PC-3 (cell line): ENCODE measurements at places on chromosomes 12 and 14.

GRCh38 chr12:66733321-66733720 lies 54.4 kb upstream of the GRIP1 start:
- DNase-seq = no peak

GRCh38 chr14:40983604-40984003 lies 623.1 kb upstream of the LRFN5 start:
- peak; percentile 63 for DNase-seq

DNA sequence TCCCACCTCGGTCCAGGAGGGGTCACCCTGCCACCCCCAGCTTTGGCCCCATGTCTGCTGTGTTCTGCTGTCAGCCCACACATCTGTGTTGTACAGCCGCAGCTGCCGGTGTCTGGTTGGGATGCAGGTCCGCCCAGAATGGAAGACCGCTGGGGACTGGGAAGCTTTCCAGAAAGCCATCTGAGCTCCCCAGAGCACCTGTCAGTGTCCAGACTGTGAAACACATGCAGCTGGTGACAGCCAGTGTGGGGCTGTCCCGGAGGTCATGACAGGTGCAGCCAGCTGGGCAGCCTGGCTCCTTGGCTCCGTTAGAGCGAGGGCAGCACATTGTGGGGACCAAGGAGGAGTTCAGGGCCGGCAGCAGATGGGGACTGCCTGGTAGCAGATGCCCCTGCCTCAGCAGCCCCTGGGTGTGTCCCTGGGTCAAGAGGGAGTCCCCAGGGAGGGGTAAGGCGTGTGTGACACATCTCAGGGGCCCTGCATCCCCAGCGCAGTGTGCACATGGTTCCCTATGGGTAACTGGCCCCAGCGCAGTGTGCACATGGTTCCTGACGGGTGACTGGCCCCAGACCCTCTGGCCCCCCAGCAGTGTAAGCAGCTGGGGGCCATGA lies 16.4 kb downstream of the CEP170B start:
- DNase-seq = no peak

DNA sequence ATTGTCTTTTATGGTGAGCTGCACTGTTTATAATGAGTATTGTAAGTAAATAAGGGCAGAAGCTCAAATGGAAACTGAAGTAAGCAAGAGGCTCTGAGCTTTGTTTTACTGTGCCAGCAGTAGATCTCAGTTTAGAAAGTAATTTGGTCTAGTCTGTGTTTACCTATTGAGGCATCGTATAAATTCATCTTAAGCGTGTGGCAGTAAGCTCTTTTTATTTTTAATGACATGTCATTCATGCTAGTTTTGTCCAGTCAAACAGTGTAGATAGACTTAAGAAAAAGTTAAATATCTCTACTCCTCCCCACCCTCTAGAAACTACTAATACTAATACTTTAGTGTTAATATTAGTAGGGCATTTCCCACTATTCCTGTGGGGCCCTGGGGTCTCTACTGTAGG lies 2.0 kb downstream of the ANO6 start:
- no peak for DNase-seq

DNA sequence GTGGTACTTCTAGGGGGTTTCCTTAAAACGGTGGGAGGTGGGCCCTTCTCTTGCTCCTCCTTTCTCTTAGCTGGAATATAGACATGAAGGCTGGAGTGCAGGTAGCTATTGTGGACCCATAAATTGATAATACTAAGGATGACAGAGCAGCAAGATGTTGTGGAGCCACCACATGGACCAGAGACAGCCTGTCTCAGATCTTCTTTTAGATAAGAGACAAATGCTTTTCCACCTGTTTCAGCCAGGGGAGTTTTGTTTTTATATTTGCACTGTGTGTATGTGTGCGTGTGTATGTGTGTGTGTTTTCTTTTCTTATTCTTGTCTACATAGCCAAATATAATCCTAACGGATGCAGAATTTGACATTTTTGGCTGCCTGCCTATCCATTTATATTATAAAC lies 62.9 kb upstream of the HIF1A start:
- no peak for DNase-seq

DNA sequence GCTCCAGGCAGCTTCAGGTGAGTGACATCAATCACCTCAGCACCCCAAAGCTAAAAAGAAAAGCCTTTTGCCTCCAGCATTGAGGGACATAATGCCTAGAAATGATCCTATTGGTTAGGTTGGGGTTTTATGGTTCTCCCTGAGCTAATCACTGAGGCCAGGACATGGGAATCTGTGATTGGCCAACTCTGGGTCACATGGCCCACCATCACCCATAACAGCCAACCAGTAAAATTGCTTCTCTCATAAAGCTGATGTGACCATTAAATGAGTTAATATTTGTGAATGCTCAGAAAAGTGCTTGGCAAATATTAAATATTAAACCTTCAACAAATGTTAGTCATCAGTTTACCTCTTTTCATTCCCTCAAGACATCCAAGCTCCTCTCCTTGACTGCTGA lies 60.2 kb downstream of the TBX3 start:
- no peak for DNase-seq

DNA sequence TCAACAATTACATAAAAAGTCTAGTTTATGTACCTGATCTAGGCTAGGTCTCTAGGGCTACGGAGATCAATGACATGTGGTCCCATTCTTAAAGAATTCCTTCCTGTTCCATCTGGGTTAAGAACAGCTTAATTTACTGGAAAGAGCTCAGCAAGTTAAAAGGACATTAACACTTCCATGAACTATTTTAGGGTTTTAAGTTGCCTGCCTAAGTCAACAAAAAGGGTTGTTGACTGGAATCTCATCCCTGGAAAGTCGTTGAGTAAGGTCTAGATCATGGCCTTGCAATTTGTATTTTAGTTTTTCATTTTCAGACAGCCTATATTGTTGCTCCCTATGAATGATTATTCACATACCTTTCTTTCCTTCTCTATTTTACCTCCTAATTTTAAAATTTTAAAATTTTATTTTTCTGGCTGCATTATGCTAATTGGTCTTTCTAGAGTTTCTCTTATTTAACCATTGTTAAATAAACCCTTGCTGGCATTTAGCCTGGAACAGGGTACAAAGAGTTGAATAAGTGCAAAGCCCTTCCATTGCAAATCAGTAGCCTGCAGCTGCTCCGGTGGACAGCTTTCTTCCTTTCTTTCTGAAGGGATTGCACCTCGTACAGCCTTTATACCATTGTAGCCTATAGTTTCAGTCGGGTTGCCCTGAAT lies 66.3 kb downstream of the VRK1 start:
- DNase-seq = no peak

GRCh38 chr12:31853977-31854376 lies 105.2 kb upstream of the RESF1 start:
- no peak for DNase-seq

DNA sequence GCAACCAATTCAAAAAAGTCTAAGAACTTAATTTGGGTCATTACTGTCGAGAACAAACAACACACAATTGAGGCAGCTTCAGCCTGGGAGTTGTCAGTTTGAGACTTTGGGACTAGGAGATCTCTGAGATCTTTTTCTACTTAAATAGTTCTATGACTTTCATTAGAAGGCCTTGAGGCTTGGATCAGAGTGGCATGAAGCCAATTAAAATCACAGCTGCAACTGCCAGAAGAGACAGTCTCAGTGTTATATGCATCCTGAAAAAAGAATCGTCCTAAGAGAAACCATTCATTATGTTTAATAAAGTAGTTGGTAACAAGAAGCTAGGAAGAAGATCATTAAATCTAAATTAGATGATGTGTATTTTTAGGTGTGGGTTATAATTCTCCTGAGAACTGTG lies 170.8 kb upstream of the RASSF8 start:
- no peak for DNase-seq

GRCh38 chr12:75560167-75560566 lies 48.8 kb upstream of the KRR1 start:
- DNase-seq = peak; percentile 63

GRCh38 chr14:90660865-90661570 lies 155.2 kb downstream of the TTC7B start:
- DNase-seq = no peak

DNA sequence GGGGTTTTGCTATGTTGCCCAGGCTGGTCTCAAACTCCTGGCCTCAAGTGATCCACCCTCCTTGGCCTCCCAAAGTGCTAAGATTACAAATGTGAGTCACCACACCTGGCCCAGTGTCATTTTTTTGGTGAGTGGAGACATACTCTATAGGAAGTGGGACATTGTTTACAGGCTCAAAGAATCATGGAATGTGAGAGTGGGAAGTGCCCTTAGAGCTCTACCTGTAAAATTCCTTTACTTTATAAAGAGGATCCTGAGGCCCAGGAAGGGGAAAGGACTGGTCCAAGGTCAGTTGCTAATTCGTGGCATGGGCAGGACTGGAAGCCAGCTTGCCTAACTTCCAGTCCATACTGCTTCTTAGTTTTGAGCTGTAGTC lies 8.7 kb upstream of the ADCK1 start:
- DNase-seq = peak; percentile 56

- DNase-seq = no peak
Measured at GRCh38 chr12:46043972-46044520, 53.7 kb upstream of the SCAF11 start.

DNA sequence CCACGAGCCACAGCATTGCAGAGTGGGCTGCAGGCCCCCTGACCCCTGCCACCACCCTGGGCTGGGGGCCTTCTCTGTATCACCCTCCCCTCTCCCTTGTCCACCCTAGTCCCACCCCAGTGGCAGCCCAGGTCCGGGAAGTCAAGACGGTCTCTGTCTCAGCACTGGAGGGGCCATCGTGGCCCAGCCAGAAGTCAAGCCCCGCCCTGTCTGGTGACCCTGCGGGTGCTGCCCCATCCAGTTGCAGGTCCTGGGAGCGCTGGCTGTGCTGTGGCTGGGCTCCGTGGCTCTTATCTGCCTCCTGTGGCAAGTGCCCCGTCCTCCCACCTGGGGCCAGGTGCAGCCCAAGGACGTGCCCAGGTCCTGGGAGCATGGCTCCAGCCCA lies 2.7 kb downstream of the PLD4 start:
- DNase-seq = no peak

- DNase-seq = no peak
Measured at GRCh38 chr14:78316052-78316451, 145.9 kb downstream of the NRXN3 start.

- no peak for DNase-seq
Measured at GRCh38 chr12:114287821-114288525, 118.0 kb downstream of the TBX5 start.

DNA sequence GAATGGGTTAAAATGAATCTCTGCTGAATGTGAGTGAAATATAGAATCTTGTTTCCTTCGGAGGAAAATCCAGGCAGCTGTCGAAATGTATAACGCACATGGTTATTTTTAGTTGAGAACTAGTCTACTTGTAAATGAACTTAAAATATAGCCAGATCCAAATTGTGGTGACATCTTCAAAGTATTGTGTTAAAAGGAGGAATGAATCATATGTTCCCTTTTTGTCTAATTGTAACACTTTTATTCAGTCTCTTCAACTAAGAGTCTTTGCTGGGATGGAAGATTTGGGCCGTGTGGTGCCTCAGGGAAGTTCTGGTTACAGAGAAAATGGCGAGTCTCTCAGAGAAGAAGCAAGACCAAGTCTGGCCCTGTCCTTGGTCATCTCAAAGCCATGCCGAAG lies 82.5 kb downstream of the SLC4A8 start:
- DNase-seq = no peak

- peak; percentile 75 for DNase-seq
Measured at GRCh38 chr12:25557830-25558436, 4.8 kb upstream of the LMNTD1 start.

DNA sequence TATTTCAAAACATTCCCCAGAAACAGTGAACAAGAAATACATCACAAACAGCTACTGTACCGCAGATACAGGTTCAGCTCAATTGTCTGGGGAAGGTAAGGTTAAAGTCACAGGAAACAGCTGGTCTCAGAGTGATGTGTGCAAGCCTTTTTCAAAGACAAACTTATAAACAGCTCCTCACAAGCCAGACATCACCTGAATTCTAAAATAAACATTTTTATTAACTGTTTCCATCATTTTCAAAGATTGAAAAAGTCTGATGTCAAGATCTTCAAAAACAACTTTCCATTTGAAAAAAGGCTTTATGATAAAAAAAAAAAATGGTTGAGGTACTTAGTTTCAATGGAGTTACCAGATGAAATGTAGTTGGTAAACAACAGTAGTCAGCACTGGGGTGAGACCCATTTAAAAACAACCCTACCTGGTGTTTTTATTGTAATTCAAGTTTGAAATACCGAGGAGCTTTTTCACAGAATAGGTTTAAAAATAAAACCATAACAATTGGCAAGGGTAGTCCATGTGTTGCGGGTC lies 4.0 kb downstream of the BTG1 start:
- DNase-seq = no peak

DNA sequence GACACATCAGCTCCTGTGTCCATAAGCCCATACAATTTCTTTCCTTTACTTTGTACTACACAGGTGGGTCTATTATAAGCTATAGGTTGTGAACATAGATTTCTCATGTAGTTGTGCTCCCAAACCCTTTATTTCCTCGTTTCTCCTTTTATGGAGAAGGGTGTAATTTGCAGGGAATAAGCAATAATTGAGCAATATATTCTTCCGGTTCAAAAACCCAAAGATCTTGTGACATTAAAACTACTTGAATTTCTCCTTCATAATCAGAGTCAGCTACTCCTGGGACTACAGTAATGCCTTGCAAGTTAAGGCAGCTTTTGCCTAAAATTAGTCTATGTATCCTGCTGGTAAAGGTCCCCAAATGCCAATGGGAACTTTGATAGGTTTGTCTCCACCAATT lies 19.1 kb upstream of the MAPKAPK5 start:
- no peak for DNase-seq

GRCh38 chr14:51044961-51045360 lies 49.9 kb downstream of the TRIM9 start:
- no peak for DNase-seq

- DNase-seq = no peak
Measured at GRCh38 chr12:12749433-12749832, 32.3 kb downstream of the CDKN1B start.

DNA sequence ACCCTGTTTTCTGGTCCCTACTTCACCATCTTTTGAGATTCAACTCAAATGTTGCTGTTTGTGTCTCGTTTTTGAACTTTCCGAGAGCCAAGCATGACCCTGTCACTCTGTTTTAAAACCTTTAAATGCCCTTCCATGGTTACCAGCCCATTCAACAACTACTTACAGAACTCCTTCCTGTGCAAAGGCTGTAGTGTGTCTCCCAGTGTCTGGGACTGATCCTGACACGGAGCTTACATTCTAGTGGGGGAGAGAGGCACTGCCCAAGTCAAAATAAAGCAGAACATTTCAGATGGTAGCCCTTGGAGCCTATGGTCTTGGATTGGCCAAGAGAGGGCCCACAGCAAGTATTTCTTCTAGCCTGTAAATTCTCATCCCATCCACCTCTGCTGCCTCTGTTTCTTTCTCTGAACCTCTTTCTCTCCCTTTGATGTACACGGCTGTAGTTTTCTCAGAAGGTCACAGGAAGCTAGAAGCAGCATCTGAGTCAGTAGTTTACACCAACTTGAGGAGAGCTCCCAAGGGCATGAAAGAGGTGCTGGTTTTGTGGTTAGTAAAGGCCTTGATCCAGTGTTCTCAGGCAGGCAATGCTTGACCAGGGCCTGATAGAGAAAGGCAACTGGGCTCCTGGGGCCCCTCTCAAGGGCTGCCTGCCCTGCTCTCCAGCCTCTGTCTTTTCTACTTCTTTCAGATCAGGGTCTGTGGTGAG lies 42.3 kb upstream of the SLC24A4 start:
- DNase-seq = no peak
